Activated CD4-positive, alpha-beta T cell treated with anti-CD3 and anti-CD28 coated beads for 24 hours (primary cell): ENCODE measurements at places on chromosomes 3 and 15.

- DNase-seq: no peak
These were observed 1.3 kb upstream of the PPP4R2 start for GRCh38 chr3:72995337-72995736.

DNA sequence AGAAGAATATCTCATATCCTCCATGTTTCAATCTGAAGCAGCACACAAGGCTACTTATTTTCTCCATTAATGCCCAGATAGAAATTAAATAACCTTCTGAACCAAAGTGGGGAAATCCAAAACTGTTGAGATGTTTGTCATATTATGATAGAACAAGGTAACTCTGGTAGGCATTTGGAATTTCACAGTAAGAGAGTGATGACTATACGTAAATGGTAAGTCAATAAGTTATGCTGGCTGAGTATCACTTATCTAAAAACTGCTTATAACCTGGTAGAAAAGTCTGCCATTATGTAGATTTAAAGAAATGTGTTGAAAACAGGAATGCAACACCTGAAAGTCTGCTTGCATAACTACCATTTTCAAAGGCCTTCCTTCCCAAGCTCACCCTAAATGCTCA, 17.2 kb upstream of the SLC12A8 start:
- no peak for DNase-seq

DNA sequence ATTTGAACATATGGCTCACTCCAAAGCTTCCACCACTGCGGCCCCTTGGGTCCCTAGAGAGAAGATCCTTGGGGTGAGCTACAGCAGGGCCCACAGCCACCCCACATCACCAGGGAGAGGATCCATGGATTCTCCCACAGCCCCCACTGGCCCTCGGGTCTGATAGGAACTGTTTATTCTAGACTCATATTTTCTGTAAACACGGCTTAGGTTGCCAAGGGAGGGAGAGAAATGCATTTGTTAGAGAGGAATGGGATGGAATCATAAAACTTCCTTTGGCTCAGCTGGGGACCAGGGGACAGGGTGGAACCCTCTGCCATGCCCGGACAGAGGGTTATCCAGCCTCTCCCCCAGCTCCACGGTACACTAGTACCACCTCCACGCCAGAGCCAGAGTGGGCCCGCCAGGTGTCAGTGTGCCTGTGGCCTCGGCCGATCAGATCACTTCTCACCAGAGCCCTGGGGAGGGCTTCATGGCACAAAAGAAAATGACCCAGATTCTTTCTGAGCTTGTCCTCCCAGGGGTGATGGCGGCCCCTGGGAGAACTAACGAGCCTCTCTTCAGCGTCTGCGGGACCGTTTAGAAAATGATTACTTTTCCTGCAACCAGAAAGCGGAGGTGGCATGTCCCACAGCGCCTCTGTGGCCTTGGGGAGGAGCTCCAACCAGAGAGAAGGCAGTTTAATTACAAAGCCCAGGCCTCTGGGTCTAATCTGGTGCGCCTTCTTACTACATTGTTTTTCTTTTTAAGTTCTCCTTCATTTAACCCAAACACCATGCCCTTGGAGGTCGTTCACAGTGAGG, 33.7 kb downstream of the ADCY5 start:
- DNase-seq: no peak

GRCh38 chr15:55900019-55900418, 93.4 kb downstream of the NEDD4 start:
- DNase-seq: no peak

DNA sequence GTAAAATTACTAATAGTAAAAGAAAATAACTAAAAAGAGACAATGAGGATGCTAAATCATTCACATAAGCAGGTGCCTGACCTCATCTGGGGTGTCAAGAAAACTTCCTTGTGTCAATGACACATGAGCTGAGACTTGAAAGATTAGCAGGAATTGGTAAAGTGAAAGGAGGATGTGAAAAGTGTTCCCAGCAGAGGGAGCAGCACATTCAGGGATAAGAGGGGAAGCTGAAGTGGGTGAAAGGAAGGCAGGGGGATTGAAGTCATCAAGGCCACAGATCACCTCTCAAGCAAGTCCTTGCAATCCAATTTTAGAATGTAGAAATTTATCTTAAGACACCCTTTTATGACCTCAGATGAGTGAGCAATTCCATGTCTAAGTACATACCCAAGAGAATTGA, 60.2 kb upstream of the ACP3 start:
- no peak for DNase-seq

- DNase-seq: no peak
These were observed 48.9 kb downstream of the IQGAP1 start for GRCh38 chr15:90436952-90437351.

DNA sequence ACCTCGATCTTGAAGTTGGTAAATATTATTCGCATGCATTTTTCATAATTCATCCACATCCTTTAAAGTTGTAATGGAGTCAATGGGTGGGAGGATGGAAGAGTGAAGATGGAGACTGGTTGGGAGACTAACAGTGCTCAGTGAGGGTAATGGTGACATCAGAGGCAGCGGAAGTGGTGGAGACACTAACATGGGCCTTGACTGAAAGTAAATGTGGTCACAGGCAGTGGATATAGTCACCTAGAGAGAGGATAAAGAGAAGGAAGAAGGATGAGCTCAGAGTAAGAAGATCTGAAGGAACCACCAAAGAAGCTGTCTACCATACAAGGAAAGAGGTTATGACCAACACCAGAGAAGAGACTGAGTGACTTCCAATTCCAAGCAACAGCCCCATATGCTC, 281.6 kb upstream of the STT3B start:
- DNase-seq: no peak

DNA sequence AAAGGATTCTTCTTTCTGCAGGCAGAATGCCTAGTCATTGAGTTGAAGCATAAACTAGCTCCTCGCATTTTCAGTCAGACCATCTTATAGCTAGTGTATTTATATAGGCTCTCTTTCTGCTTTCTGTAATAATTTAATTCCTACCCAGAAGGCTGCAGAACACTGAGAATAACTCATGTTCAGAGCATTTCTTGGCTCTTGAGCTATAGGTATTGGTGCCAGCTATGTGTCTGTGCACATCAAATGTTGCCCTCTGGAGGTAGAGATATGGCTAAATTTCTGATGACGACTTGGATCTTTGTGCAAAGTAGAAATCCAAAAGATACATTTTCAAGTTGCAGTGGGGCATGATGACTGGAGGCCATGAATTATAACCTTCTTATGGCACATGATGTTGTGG, 336.2 kb upstream of the TPM1 start:
- DNase-seq: no peak

GRCh38 chr3:154224866-154225265, 99.4 kb downstream of the DHX36 start:
- DNase-seq: no peak

GRCh38 chr15:27454281-27455075, 483.5 kb downstream of the GABRG3 start:
- no peak for DNase-seq
